CD4-positive, alpha-beta T cell treated with Interleukin-6 at 100 ng/mL for 8 hours (primary cell): ENCODE measurements at places on chromosomes 2 and 18.

GRCh38 chr2:237404413-237404812 lies 9.6 kb downstream of the COL6A3 start:
- DNase-seq: no peak

DNA sequence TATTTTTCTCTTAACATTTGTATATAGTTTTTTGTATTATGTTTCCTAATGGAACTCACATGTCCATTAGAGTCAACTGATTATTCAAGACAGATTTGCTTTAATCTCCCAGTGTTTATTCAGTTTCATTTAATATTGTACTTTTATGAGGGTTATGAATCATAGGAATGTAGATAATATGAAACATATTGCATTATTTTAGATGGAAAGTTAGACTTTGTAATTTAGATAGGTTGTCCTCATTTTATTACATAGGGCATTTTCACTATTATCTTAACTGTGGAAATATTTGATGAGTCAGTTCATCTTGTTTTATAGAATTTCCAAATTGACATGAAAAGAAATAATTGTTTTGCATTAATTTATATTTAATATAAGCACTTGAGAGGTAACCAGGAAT lies 240.8 kb downstream of the PLCL1 start:
- DNase-seq: no peak

DNA sequence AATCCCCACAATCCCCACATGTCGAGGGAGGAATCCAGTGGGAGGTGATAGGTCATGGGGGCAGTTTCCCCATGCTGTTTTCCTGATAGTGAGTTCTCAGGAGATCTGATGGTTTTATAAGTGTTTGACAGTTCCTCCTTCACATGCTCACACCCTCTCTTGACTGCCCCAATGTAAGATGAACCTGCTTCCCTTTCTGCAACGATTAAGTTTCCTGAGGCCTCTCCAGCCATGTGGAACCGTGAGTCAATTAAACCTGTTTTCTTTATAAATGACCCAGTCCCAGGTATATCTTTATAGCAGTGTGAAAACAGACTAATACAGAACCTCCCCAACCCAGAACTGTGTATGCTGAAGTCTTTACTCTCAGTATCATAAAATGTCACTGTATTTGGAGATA lies 289.5 kb upstream of the MMADHC start:
- no peak for DNase-seq

GRCh38 chr2:44560941-44561340 lies 199.2 kb downstream of the CAMKMT start:
- DNase-seq: no peak

- DNase-seq: no peak
Measured at GRCh38 chr18:6865251-6865650, 135.7 kb downstream of the ARHGAP28 start.

GRCh38 chr2:231163011-231163410 lies 35.4 kb upstream of the ARMC9 start:
- no peak for DNase-seq

DNA sequence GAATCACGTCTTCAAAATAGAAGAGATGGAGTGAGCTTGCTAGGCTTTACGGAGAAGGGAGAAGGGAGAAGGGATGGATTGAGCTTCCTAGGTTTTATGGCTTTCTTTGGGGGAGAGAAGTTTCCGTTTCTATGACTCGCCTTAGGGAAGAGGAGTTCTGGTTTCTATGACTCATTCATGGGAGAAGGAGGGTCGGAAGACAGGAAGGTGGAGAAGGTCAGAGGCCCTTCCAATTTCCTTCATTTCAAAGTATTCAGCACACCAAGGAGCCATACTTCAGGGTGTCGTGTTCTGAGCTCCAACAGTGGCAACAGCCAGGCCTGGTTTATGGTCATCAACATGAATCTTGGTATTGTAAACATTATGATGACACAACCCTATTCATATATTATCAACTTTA lies 284.7 kb upstream of the VWC2L start:
- no peak for DNase-seq

DNA sequence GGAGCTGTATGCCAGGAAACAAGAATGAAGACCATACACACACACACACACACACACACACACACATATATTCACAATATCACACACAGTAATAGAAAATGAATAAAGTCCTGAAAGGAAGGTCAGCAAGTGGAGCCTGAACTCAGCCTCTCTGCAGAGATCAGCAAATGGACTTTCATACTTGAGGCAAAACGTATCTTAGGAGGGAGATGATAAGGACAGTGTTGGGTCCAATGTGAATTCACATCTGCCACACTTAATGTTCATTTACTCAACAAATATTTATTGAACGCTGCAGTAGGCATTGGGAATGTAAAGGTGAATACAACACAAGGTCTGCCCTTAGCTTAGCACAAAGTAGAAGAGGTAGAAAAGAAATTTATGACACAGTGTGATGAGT lies 2.7 kb upstream of the MTLN start:
- no peak for DNase-seq

- no peak for DNase-seq
Measured at GRCh38 chr2:240742602-240743095, 51.0 kb downstream of the AQP12A start.

- no peak for DNase-seq
Measured at GRCh38 chr2:212711856-212712255, 173.3 kb upstream of the ERBB4 start.

DNA sequence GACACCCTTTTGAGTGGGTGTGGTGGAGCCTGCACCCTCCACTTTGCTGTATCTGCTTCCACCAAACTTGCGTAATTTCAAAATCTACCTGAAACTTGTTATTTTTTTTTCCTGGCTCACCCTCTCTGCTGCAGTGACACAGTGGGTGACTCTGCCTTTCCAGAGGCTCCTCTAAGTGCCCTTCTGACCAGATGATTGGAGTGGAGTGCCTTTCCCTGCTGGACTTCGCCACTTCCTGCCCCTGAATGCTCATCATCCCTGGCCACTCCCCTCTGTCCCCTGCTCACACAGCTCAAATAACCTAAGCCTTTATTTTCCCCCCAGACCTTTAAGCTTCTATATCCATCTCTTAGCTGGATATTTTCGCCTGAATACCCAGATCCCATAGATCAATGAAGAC lies 777.5 kb upstream of the ID2 start:
- DNase-seq: no peak

- no peak for DNase-seq
Measured at GRCh38 chr2:222311978-222312738, 13.4 kb upstream of the PAX3 start.

- DNase-seq: no peak
Measured at GRCh38 chr2:174376967-174377366, 18.6 kb upstream of the SCRN3 start.
